ENCODE measurements at places on chromosomes 2 and 18.

GRCh38 chr2:84904151-84904550, 1.3 kb upstream of the TMSB10 start:
- no peak for DNase-seq

DNA sequence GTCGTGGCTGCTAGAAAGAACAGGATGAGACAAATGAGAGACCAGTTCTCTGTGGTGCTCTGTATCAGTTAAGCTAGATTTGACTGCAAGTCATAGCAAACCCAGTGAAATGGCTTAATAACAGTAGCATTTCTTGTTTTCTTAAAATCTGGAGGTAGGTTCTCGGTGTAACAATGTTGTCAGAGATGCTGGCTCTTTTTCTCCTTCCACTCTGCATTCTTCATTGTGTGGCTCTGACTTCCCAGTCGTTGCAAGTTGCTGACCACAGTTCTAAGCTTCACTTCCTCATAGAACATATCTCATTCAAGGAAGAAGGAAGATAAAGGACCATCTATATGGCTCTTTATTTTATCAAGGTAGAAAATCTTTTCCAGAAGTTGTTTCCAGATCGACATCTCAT, 7.9 kb upstream of the CKAP2L start:
- DNase-seq, result no peak

DNA sequence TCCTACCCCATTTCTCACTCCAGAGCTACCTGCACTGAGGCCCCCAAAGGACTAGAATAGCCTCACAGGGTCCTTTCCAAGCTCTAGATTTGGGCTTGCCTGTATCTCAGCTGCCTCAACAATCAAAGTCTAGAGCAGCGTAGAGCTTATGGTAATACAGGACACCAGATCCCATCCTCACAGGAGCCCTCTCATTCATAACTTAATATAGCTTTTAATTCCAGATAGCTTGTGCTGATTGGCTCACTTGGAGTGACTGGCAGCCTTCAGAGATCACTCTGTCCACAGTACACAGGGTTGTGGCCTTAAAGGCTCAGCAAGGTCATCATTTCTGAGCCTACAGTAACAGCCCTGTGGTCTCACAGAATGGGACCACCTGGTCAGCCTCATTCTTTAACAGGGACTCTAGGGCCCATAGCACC, 51.4 kb downstream of the ZFP36L2 start:
- DNase-seq, result no peak

GRCh38 chr2:11945139-11946126, 199.0 kb downstream of the LPIN1 start:
- DNase-seq, result peak; percentile 34

DNA sequence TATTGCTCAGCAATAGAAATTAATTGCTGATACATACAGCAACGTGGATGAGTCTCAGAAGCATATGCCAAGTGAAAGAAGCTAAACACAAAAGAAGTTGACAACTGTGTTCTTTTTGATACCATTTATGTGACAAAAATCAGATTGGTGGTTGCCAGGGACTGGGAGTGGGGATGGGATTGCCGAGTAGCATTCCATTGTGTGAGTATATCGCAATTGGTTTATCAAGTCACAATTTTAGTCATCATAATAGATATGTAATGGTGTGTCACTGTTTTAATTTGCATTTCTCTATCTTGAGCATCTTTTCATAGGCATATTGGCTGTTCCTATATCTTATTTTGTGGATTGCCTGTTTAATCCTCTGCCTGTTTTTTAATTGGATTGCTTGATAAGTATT, 20.9 kb downstream of the STRADB start:
- DNase-seq, result no peak

GRCh38 chr2:178335230-178335629, 115.7 kb downstream of the PRKRA start:
- no peak for DNase-seq

- DNase-seq, result no peak
These were observed 11.4 kb upstream of the RAB31 start for GRCh38 chr18:9696701-9697100.

DNA sequence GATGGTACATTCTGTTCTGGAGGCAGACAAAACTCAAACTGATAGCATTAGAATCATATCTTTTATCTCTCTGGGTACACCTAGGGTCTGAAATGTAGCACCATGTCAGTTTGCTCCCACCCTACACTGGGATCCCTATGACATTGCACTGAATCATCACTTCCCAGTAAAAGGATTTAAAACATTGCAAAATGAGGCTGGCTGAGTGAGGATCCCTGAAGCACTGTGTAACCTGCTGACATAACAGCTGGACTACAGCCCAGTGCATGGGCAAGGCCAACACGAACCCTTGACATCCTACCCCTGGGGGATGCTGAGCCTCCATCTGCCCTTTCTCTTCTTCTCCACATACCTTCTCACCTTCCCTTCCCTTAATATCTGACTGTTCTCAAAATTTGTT, 253.2 kb downstream of the TTC32 start:
- DNase-seq, result no peak

GRCh38 chr18:57621246-57621604, 411 bp downstream of the NARS1 start:
- DNase-seq, result no peak

DNA sequence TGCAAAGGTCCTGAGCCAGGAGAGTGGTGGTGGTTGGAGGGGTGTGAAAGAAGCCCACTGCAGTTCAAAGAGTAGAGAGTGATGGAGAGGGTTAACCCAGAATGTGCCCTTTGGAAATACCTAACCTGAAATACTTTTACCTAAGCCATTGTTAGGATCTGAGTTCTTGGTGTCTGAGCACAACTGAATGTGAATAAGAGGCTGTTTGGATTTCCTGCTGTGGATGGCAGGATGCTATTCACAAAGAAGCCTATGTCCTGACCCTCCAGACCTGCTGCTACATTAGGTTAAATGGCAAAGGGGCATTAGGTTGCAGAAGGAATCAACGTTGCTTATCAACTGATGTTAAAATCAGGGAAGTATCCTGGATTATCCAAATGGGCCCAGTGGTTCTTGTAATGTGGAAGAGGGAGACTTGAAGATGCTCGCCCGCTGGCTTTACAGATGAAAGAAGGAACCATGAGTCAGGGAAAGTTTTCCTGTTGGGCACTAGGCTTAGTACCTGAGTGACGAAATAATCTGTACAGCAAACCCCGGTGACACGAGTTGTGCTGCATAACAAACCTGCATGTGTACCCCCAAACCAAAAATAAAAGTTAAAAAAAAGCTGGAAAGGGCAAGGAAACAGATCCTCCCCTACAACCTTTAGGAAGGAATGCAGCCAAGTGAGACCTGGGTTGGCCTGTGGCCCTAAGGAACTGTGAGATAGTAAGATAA, 27.2 kb downstream of the ITGA6 start:
- no peak for DNase-seq

DNA sequence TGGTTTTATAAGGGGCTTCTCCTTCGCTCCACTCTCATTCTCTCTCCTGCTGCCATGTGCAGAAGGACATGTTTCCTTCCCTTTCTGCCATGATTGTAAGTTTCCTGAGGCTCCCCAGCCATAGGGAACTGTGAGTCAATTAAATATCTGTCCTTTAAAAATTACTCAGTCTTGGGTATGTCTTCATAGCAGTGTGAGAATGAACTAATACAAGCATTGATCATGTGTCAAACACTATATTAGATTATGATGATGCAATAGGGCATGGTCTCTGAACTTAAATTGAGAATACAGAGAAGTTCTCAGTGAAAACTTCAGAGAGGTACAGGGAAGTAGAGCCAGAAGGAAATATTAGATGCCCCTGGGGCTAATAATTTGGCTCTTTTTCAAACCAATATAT, 5.9 kb upstream of the MAP4K3 start:
- DNase-seq, result no peak

DNA sequence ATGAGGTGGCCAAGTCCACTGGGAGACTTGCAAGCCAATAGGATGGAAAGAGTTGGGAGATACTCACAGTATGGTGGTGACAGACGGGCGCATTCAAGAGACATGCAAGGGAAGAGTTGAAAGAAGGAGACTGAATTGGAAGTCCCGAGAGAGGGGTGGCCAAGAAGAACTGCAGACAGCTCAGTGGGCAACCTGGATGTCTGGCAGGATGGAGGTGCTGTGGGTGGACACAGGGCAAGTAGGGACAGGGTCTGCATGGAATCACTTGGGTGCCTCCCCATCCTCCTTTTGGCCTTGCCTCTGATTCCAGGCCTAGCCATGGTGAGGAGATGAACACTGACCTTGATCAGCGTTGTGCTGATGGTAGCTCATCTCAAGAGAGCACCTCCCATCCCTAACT, 235.7 kb upstream of the COPS8 start:
- DNase-seq, result no peak
